ENCODE measurements at places on chromosomes 4 and X.

DNA sequence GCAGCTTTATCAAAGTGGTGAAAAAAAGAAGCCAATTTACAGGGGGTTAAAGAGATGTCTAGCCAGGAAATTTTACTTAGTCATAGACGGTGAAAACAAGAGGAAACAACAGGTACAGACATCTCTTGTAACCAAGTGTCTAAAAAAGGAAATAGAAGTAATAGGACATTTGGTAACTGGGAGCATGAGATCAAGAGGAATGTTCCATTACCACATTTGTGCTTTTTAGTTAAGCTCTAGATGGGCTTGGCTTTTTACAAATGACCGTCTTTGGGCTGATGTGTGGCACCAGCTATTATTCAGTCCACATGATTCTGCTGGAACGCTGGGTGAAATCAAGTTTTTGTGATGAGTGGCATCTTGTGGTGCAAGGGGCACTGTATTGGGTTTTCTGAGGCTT is 179.5 kb downstream of the SMIM20 start:
- DNase-seq, result no peak

- DNase-seq, result peak; percentile 91
These were observed 9.1 kb downstream of the WFS1 start for GRCh38 chr4:6278801-6279197.

DNA sequence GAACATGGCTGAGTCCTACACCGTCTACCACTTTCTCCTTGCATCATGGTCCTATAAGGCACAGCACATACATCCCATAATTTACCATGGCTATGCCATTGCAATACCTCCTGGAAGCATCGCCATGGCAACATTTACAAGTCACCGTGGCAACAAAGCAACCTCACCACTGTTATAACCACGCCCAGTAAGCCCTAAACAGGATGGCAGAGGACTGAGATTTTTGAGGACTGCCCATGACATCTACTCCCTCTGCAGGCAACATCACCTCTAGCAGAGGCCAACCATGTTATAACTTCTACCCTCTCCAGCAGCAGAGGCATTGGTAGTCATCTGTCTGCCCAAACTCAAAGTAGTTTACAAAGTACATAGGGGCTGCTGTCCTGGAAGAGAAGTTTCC is 29.7 kb downstream of the BCOR start:
- DNase-seq, result no peak

DNA sequence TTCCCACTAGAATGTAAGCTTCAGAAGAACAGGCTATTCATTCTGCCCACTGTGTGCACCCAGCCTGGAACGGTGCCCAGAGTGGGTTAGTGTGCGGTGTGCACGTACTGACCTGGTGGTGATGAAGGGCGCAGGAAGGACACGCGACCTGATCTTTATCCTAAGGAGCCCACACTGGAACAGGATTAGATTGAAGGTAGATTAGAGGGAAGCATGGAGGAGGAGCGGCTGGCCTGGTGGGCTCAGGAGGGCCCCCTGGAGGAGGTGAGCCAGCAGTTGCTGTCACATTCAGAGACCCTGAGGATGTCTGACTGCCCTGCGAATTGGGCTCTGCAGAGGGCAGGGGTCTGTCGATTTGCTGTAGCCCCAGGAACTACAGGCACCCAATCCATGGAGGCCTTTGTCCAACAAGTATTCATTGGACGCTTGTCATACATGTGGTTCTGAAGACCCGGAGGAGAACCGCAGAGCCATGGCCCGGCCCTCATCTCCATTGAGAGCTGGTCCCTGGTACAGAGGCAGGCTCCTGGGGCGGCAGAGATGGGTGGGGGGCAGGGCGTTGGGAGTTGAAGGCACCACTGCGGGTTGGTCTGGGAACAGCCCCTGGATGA is 73.2 kb downstream of the HTRA3 start:
- DNase-seq, result no peak

DNA sequence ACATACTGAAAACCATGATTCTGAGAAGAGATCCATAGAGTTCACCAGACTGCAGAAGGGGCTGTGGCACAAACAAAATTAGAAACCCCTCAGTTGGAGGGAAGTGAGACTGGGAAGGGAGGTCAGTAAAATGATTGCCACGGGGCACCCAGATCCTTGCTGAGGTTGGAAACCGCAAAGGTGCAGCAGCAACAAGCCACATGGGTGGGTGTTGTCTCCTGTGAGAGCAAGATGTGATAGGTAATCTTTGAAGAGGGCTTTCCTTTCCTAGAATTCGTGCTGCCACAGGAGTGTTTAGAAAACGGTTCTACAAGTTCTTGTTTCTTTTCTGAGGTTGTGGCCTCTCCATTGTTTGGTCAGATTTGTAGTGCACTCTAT is 85.5 kb downstream of the NFKB1 start:
- DNase-seq, result no peak

DNA sequence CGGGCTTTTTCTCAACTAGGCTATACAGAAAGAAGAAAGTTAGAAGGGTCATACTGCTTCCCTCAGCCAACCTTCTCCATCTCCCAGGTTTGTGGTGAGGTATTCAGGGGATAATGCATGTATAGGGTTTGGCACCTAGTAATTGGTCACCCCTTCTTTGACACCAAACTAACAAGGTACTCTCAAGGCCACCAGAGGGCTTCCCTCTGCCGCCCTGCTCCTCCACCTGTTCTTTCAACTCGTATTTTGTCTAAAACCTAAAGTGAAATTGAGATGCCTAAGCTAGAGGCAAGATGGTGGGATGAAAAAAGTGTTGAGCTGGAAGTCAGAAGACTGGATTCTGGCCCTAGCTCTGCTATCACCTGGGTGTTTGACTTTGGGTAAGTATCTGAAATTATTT is 22.0 kb downstream of the CT47C1 start:
- no peak for DNase-seq

DNA sequence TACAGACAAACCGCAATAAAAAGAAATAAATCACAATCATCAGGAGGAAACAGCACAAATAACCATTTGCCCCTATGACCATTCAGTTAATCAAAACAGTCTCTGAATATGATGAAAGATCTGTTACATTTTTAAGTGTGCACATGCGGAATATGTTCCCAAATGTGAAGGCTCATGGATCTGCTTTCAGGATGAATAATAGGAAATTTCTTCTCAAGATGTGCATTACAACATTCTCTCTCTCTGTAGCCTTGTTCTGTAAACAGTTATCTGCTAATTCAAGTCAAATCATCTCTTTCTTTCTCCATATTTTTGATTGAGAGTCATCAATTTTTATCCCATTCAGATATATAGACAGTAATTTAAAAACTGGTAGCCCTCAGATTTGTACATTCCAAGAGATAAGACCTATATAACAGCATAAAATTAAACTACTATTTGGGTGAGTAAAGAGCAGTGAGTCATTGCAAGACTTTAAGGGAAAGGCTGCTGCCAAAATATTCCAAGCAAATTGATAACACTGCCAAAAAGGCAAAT is 433.9 kb upstream of the ATOH1 start:
- no peak for DNase-seq

DNA sequence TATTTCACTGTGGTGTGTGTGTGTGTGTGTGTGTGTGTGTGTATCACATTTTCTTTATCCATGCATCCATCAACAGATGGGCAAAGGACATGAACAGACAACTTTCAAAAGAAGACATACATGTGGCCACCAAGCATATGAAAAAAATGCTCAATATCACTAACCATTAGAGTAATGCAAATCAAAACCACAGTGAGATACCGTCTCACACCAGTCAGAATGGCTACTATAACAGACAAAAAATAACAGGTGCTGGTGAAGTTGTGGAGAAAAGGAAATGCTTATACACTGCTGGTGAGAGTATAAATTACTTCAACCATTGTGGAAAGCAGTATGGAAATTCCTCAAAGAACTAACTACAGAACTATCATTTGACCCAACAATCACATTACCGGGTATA is 83.4 kb downstream of the PALLD start:
- DNase-seq, result no peak

GRCh38 chr4:66633477-66633876 is 911.8 kb downstream of the CENPC start:
- DNase-seq, result no peak

- DNase-seq, result peak; percentile 89
These were observed 915 bp upstream of the RAB33B start for GRCh38 chr4:139453041-139453370.

DNA sequence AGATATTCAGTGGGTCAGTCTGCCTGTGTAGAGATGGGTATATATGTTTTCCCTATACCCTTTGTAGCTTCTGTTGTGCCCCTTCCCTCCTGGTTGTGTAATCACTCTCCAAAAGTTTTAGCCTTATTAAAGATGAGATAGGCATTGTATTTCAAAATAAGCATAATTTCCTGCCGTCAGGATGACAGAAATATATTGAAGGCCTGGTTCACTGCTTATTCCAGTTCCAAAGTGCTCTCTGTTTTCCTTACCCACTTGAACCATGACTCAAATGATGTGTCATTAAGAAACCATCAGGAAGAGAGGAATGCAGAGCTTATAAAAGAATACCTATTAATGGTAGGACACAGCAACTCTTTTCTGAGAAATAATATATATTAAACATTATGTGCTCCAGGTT is 178.5 kb downstream of the GABRB1 start:
- no peak for DNase-seq

- no peak for DNase-seq
These were observed 102.3 kb upstream of the KLHL13 start for GRCh38 chrX:118218940-118219339.

- no peak for DNase-seq
These were observed 61.2 kb downstream of the FHDC1 start for GRCh38 chr4:152997288-152997687.

DNA sequence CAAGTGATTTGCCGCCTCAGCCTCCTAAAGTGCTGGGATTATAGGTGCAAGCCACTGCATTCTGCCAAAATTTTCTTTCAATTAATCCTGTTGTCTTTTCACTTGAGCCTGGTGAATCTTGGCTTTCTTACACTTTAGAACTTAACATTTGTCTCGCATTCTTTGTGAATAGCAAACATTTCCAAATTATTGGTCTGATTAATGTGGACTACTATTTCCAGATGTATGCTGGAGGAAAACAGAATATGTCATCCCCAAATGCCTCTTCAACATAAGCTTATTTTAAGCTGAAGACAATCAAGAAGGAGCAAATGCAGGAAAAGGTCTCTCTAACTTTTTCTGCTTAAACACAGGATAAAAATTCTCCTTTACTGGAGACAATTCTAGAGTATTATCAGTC is 233.4 kb downstream of the PPP4R3C start:
- no peak for DNase-seq
